ENCODE measurements at places on chromosomes 1 and 21. TPM values are rescaled to one million over a fixed set of nuclear protein-coding genes. Genes with fewer than 3 reads are reported as not detected.

DNA sequence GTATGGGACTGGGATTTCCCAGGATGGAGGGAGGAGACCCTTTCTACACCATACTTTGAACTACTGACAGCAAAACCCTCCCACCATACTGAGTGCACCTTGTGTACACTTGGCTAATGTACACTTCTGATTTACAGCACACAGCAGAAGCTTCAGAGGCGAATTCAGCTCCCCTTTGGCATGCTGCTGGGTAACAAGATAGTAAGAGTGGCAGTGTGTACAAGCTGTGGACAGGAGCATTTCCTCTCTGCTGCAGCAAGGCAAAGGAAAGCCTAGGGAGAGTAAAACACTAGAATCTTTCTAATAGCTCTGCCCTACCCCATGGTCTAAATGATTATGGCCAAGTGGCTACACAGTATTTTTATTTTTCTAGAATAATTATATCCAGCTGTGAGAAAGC lies 83.9 kb upstream of the ARTN start:
- no peak for DNase-seq

- no peak for DNase-seq
These were observed 5.7 kb downstream of the ECHDC2 start for GRCh38 chr1:52915855-52916220.

- no peak for DNase-seq
These were observed 177.4 kb upstream of the RNPC3 start for GRCh38 chr1:103348136-103348535.

Gene APCS
- total RNA-seq: 0.42 TPM

Gene NUF2
- total RNA-seq: 37.6 TPM

GRCh38 chr1:100101564-100101963 lies 31.2 kb downstream of the SASS6 start:
- no peak for DNase-seq

- no peak for DNase-seq
These were observed 262.5 kb downstream of the GRIK3 start for GRCh38 chr1:36771660-36772284.

- peak; percentile 19 for DNase-seq
These were observed 36.1 kb upstream of the RGS8 start for GRCh38 chr1:182720463-182720862.

DNA sequence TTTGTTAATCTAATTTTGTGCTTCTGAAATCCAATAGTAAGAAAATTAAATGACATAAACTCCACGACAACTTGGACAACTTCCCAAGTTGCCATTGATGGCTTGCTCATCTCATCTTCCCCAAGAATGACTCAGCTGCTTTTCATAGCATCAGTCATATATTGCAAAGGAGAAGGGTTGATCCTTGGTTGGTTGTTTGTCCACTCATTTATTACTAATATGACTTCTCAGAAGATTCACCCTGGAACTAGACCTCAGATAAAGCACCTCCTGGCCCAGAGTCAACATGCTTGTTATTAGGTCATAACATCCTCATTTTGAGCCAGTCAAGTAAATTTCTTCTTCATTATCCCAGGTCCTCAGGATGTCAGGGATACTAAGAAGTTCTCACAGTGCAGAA lies 2.3 kb upstream of the LCE3D start:
- DNase-seq: no peak

- no peak for DNase-seq
These were observed 14.0 kb upstream of the DISC1 start for GRCh38 chr1:231612393-231613089.

GRCh38 chr1:207026104-207026534 lies 6.4 kb downstream of the C1orf116 start:
- no peak for DNase-seq

Gene LRRC71
- not detected for total RNA-seq

- no peak for DNase-seq
These were observed 128.4 kb upstream of the SOD1 start for GRCh38 chr21:31530897-31531705.

DNA sequence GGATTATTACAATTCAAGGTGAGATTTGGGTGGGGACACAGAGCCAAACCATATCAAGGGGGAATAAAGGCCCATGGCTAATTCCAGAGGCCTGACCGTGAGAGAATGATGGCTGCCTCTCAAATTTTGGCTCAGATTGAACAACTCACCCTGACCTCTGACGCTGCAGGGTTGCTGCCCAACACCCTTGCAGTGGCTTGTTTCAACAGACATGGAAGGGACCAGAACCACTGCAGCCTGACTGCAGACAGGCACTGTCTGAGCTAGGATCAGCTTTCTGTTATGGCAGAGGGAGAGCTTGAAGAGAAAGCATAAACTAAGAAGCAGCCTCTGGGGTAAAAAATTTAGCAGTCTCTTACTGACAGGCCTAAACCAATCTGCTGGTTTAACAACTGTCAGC lies 90.2 kb upstream of the GADD45A start:
- no peak for DNase-seq

DNA sequence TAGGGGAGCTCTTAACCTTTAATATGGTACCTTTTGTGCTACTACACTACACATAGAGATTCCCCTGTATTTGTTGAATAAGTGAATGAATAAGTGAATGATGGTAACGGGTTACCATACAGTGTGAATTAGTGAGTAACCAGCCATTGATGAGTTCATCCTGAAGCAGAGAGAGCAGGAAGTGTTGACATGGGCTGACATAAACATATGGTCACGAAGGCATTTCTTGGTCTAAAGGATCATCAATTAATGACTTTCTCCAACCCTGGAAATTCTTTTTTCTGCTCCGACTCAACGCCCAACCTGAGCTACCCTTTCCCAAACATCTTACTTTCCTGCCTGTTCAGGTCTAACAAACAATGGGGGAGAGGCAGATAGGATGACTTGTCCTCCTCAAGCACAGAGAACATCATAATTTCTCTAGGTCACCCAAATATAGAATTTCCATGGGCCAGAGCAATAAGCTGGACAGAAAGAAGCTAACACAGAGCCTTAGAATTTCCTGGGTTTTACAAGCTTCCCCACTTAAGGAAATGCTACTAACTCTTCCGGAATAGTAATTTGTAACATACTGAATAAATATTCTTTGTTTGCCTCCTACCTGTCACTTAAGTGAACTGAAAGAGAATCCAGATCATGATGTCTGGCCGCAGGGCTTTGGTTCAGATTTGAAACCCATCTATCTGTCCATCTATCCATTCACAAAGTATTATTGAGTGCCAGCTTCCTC lies 114.7 kb upstream of the NGF start:
- no peak for DNase-seq

Gene DHX9
- total RNA-seq: 220 TPM

GRCh38 chr1:11314959-11315358 lies 42.0 kb downstream of the UBIAD1 start:
- DNase-seq: no peak

Gene PDIK1L
- 8.8 TPM for total RNA-seq

DNA sequence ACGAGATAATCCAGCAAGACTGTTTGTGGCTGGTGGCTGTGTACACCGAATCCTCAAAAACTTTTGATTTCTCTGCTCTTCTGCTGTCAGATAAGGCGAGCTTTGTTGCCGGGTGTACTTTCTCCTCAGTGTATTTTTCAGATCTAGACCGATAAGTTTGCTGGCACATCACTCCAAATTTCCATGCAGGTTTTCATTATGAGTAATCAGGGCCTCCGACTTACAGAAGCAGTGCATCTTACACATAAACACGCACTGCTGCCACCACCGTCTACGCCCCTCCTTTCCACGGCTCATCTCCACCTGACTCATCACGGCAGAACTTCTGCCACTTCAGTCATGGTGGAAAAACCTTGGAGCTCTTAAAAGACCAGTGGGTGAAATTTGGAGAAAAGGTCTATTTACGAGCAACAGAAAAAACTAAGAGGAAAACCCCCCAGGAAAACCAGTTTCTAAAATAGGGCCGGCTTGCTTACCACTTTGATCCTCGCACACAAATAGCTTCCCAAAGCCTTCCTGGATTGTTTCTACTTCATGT lies 7.7 kb downstream of the ZBTB21 start:
- DNase-seq: no peak

Measured in HCT116 (cell line).